ENCODE measurements at places on chromosomes 2 and 18. TPM values are rescaled to one million over a fixed set of nuclear protein-coding genes. Genes with fewer than 3 reads are reported as not detected.

SERPINB4 gene
- not detected for polyA plus RNA-seq

VIT gene
- polyA plus RNA-seq, result 6.9 TPM

CPO gene
- polyA plus RNA-seq, result not detected

RBBP8 gene
- 7.4 TPM for polyA plus RNA-seq

RABL2A gene
- polyA plus RNA-seq, result 4.5 TPM

DSG1 gene
- polyA plus RNA-seq, result not detected

ID2 gene
- 3,601 TPM for polyA plus RNA-seq

TIA1 gene
- polyA plus RNA-seq, result 22.5 TPM

CNNM3 gene
- polyA plus RNA-seq, result 2.0 TPM

PARD3B gene
- polyA plus RNA-seq, result 2.1 TPM

ARHGAP28 gene
- not detected for polyA plus RNA-seq

KLHL30 gene
- polyA plus RNA-seq, result not detected

ITGA6 gene
- polyA plus RNA-seq, result 2.0 TPM

MC4R gene
- not detected for polyA plus RNA-seq

KCMF1 gene
- 5.0 TPM for polyA plus RNA-seq

CHRND gene
- not detected for polyA plus RNA-seq

CNOT11 gene
- polyA plus RNA-seq, result 13.0 TPM

C2orf81 gene
- 0.14 TPM for polyA plus RNA-seq

RFTN2 gene
- polyA plus RNA-seq, result 21.6 TPM

PLCL1 gene
- polyA plus RNA-seq, result 2.5 TPM

LRRTM1 gene
- polyA plus RNA-seq, result 1.5 TPM

SGPP2 gene
- 3.2 TPM for polyA plus RNA-seq

AQP12A gene
- polyA plus RNA-seq, result not detected

C18orf54 gene
- polyA plus RNA-seq, result 1.4 TPM

COLEC11 gene
- polyA plus RNA-seq, result 46.8 TPM

KIAA2012 gene
- polyA plus RNA-seq, result 0.13 TPM

ALPG gene
- not detected for polyA plus RNA-seq

IL36A gene
- polyA plus RNA-seq, result not detected

PROKR1 gene
- polyA plus RNA-seq, result not detected

AQP12B gene
- not detected for polyA plus RNA-seq

LCT gene
- not detected for polyA plus RNA-seq

GRB14 gene
- polyA plus RNA-seq, result 5.9 TPM

CARF gene
- 9.8 TPM for polyA plus RNA-seq

STPG4 gene
- polyA plus RNA-seq, result not detected

FHOD3 gene
- polyA plus RNA-seq, result 25.6 TPM

CCDC85A gene
- polyA plus RNA-seq, result 0.19 TPM

PPP1R1C gene
- 2.3 TPM for polyA plus RNA-seq

LINC00305 gene
- polyA plus RNA-seq, result not detected

TMEM169 gene
- polyA plus RNA-seq, result 2.9 TPM

MC5R gene
- polyA plus RNA-seq, result not detected

GPR155 gene
- polyA plus RNA-seq, result 25.8 TPM

POTEF gene
- not detected for polyA plus RNA-seq

COL5A2 gene
- polyA plus RNA-seq, result not detected

CAPN14 gene
- 0.14 TPM for polyA plus RNA-seq

SLC11A1 gene
- not detected for polyA plus RNA-seq

CYTIP gene
- not detected for polyA plus RNA-seq

CETN1 gene
- polyA plus RNA-seq, result not detected

LYPD1 gene
- polyA plus RNA-seq, result 1.6 TPM

MFSD2B gene
- polyA plus RNA-seq, result not detected

LHCGR gene
- not detected for polyA plus RNA-seq
